ENCODE measurements at places on chromosomes 4 and X.

DNA sequence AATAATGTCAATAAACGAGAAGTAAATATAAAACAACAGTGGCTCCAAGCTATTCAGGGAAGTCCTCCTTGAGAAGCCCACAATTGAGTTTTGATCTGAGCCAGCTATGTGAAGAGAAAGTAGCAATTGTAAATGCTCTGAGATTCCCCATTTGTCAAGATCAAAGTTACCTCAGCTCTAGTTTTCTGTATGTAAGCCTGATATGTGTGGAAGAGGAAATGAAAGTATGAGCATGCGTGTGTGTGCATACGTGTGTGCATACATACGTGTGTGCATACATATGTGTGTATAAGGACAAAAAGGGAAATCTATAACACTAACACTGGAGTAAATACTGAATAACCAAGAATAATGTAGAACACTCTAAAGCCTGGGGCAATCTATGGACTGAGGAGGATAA, 130.3 kb downstream of the SCFD2 start:
- no peak for DNase-seq

DNA sequence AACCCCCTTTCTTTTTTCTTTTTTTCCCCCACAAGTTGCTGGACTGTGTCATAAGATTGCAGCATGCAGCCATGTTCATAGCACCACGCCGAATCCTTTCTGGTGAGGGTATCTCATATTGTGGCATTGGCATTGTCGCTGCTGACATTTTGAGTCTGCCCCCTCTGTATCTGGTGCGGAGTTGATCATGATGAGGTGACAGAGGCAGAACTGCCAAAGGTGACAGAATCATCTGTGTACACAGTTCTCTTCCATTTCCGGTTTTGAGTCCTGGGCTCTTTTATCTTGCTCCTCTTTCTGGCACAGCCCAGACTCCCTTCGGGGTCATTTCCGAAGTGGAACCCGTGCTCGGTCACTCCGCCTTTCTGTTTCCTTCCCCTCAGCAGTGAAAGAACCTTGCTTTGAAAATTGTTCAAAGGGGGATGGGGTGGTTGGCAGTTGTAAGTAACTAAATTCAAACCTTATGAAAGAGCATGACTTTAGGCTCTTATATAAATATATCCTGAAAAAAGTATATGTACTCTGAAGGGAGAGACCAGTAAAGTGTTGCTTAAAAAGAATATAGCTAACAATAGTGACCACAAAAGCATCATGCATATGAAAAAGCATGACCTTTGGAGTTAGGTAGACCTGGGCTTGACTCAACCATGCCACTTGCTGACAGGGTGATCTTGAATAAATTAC, 55.0 kb upstream of the BMP2K start:
- peak; percentile 44 for DNase-seq

DNA sequence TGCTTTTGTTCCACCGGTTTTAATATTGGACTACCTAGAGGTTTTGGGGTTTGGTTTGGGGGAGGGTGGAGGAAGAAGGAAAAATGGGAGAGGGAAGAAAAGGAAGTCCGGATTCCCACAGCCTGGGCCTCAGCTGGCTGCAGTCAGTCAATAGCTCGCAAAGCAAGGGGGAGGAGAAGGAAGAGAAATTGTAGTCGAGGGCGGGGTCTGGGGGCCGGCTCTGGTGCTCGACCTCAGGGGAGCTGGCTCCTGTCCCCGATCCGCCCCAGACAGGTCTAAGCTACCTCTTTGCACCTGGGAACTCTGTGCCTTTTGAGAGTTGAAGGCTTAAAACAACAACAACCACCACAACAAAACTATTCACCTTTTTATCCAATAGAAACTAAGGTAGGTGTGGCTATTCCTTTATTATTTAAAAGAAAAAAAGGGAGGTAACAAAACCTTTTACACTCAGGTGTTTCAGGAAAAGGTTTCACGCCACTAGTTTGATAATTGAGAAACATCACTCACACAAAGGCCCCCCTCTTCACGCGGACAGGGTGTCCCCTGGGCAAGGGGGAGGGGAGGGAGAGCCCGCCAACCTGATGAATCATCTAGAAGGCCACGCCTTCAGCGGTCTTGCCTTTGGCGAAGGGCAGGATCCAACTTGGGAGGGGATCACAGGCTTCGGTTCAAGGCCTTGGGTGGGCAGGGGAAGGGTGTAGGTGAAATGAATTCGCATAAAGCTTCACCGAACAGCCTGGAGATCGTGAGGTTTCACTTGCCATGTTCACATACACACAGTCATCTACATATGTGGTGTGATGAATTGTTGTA, 1.6 kb upstream of the LNX1 start:
- DNase-seq, result no peak

GRCh38 chrX:30577362-30577991, at the start of gene TASL:
Gene TASL (minus strand): TSS chrX:30577766. CDS start chrX:30560355, 17,411 bp downstream.
- DNase-seq, result peak; percentile 81

GRCh38 chr4:101175896-101176676, 171.2 kb downstream of the PPP3CA start:
- DNase-seq, result peak; percentile 42

DNA sequence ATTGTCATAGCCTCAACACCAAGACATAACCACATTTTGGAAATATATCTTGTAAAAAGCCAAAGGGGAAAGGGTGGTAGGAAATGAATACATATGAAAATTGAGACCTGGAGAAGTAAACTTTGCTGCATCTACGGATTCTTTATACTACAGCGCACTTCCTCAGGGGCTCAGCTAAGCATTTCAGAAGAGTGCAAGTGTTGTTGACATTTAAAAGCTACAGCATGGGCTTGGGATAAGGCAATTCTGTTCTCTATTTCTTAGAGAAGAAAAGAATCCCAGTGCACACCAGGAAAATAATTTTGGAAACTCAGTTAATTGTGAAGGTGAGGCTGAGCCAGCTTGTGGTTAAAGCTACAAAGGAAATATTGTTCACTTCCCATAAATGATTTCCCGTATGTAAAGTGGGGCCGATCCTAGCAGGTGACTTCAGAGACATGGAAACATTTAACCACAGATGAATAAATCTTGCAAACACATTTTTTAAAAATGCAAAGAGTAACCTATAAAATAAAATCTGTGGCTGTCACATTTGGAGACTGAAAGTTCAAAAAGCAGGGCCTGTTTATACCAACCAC, 12.6 kb upstream of the GBA3 start:
- no peak for DNase-seq

- DNase-seq, result no peak
Observed at GRCh38 chrX:8520178-8520577, 55.5 kb downstream of the VCX3B start.

DNA sequence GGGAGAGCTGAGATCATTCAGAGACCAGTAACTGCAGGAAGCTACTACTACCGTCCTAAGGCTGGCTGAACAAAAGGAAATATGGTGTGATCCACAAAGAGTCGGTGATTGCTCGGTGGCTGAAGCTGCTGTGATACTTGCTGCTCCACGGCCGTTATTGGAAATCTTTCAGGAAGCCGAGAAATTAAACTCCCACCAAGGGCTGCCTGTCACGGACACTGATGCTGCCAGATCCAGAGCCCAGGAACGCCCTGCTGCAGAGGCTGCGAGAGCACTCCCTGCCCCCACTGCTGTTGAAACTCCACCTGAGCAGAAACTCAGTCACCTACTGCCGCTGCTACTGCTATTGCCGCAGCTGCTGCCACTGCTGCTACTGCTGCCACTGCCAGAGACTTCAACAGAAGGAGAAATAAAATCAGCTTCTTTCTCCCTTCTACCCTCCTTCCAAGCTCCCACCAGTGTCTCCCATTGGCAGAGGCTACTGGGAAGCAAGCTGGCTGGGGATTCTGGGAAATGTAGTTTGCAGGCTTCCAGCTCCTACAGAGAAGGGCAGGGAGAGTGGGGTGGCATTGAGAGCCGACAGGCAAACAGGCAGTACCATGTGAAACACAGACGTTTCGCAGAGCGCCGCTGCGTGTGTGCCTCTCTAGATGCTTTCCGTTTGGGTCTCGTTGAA, 126.0 kb upstream of the ENPP6 start:
- peak; percentile 70 for DNase-seq

GRCh38 chrX:153667281-153667955, 6.2 kb downstream of the PNCK start:
- no peak for DNase-seq

- no peak for DNase-seq
Observed at GRCh38 chr4:52235552-52236201, 184.6 kb downstream of the SPATA18 start.

- DNase-seq, result no peak
Observed at GRCh38 chr4:100208964-100209363, 18.7 kb upstream of the DDIT4L start.

GRCh38 chr4:105232374-105232773, 85.7 kb downstream of the TET2 start:
- DNase-seq, result no peak

DNA sequence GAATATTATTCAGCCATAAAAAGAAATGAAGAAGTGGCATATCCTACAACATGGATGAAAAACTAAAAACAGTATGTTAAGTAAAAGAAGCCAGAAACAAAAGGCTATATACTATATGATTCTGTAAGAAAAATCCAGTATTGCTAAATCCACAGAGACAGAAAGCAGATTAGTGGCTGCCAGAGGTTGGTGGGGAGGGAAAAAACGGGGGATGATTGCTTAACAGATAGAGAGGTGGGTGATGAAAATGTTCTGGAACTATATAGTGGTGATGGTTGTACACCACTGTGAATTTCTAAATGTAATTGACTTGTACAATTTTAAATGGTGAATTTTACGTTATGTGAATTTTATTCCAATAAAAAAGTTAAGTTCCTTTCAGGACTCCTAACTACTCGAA, 157.6 kb upstream of the SH3RF1 start:
- no peak for DNase-seq

DNA sequence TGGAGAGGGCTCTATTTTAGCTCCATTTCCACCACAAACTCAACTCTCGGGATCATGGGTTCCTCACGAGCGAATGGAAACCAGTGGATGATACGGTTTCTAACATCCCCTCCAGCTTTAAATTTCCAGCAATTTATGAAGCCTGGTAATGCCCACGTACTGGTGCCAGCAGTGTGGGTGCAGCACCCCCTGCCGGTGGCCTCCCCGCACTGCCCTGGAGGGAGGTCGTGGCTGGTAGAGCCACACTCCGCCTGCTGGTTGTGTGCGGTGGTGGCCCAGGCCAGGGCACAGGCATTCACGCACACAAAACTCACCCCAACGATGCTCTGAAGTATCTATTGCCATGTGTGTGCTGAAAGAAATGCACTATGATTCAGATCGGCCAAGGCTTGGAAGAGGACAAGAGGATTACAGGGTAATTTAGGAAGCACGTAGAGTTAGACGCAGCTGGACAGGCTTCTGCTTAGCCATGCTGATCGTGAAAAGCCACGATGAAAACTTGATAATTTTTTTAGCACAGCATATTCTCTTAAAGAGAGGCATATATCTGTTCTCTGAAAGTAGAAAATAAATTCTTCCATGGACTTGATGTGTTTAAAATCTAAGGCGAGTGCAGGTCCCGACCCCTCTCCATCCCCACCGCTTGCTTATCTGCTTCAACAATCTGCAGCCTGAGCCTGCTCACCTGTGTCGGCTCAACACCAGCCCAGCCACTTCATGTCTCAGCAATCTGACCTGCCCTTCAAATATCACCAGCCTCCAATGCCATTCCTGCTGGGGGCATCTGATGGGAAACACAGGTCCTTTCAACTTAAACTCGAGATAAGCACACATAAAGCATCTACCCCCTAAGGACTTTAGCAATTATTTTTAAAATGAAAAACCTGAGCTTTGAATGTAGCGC, 59.1 kb downstream of the SCD5 start:
- DNase-seq, result peak; percentile 82

DNA sequence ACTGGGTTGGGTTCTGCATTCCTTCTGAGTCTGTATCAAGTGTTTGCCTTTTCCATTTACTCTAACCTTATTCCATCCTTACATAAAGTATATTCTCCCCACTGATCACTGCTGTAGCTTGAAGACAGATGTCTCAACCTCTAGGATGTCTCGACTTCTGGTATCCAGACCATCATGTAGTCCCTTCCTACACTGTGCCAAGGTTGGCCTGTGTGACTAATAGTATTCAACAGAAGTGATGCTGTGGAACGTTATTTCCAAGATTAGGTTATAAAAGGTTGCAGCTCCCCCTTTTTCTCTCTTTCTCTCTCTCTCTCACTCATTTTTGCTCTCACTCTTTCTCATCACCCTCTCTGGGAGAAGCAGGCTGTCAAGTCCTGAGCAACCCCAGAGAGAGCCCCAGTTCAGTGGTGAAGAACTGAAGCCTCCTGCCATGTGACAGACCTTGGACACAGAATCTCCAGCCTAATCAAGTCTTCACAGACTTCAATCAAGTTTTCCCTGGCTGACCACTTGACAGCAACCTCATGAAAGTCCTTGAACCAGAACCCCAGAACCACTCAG, 75.4 kb downstream of the PRDM5 start:
- no peak for DNase-seq

- no peak for DNase-seq
Observed at GRCh38 chr4:166366012-166366411, 493.0 kb downstream of the TLL1 start.

DNA sequence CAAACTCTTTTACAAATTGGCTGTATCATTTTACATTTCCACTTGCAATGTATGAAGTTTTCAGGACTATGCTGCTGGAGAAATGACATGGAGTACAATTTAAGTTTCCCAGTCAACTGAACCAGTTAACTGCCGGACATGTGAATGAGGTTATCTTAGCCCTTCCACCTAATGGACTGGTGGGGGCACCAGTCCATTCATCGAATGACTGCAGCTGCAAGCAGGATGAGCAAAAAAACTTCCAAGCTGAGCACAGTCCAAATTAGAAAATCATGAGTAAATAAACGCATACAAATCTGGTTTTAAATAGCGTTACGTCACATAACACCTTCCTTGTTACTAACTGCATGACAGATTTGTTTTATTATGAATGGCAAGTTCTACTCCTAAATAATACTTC, 1131.5 kb downstream of the PCDH18 start:
- DNase-seq, result no peak

- peak; percentile 13 for DNase-seq
Observed at GRCh38 chr4:73777612-73778011, 37.2 kb downstream of the CXCL8 start.

GRCh38 chrX:70479922-70480659, 35.5 kb downstream of the DLG3 start:
- no peak for DNase-seq

DNA sequence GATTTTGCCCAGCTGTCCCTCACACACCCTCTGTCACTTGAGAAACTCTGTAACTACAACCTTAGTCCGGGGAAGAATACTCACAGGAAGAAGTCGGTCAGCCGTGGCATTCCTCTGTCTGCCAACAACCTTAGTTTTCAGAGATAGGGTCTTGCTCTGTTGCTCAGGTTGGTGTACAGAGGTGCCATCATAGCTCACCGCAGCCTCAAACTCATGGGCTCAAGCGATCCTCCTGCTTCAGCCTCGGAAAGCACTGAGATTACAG, 12.2 kb upstream of the SPCS3 start:
- DNase-seq, result no peak
